ENCODE measurements at places on chromosomes 7 and 10. TPM values are rescaled to one million over a fixed set of nuclear protein-coding genes. Genes with fewer than 3 reads are reported as not detected.

GDF2 gene
- total RNA-seq = not detected

DNA sequence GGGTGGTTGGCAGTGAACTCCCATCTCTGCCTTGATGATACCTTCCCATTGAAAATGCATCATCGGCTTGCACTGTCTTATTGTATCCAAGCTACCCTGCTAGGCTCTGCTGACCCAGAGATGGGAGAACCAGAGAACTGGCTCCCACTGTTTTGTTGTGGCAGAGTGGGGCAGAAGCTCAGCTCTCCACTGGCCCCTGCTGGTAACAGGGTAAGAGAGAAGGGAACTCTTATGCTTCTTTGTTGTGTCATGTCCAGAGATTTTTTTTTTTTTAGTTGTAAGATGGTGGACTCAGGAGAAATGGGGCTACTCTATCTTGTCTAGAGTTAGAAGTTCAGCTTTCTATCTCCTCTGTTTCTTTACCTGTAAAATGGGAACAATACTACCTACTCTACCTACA is 100.5 kb upstream of the SDK1 start:
- DNase-seq = peak; percentile 8

- no peak for DNase-seq
Measured at GRCh38 chr10:130737186-130737585, 574.3 kb downstream of the TCERG1L start.

- DNase-seq = no peak
Measured at GRCh38 chr7:48042216-48042615, 6.9 kb downstream of the C7orf57 start.

DNA sequence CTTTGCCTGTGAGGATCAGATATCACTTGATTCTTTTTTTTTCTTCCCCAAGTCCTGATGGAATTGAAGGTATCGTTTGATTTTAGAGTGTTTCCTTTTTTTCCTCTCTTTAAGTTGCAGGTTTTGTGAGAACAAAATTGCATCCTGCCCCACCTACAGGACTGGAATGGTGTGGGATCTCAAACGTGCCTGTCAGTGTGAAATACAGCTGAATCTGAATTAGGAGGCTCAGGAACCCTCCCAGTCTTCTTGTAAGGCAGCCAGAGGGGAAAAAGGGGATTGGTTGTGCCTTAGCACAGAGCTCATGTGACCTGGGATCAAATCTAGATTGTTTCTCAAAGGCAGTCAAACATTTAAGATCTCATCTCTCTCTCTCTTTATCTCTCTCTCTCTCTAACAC is 32.7 kb upstream of the KLHL7 start:
- DNase-seq = no peak

EVX1 gene
- not detected for total RNA-seq

- no peak for DNase-seq
Measured at GRCh38 chr10:50592961-50593418, 30.8 kb downstream of the SGMS1 start.

DNA sequence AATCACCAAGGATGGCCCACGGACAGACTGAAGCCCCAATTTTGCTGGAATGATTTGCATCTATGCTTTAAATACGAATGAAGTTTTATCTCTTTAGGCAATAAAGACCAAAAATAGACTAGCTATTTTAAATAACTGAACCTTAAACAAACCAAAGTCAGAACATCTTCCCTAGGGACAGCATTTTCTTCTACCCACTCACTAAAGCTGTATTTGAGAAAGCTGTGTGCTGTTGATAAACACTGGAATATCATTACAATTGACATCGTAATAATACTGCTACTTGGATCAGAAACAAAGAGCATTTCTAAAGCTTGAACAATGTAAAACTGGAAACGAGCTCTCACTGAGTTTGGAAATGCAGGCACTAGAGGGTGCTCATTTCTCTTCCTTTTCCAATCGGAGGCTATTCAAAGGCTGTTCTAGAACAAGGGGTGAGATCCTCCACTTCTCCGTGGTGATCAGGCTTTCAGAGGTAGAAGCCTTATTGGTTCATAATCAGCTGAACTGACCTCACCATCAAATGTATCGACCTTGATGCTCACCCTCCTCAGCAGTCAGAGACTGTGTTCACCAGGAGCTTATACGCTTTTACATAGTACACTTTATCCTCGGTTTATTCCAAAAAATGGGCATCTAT is 225.3 kb upstream of the PRSS1 start:
- no peak for DNase-seq

DNA sequence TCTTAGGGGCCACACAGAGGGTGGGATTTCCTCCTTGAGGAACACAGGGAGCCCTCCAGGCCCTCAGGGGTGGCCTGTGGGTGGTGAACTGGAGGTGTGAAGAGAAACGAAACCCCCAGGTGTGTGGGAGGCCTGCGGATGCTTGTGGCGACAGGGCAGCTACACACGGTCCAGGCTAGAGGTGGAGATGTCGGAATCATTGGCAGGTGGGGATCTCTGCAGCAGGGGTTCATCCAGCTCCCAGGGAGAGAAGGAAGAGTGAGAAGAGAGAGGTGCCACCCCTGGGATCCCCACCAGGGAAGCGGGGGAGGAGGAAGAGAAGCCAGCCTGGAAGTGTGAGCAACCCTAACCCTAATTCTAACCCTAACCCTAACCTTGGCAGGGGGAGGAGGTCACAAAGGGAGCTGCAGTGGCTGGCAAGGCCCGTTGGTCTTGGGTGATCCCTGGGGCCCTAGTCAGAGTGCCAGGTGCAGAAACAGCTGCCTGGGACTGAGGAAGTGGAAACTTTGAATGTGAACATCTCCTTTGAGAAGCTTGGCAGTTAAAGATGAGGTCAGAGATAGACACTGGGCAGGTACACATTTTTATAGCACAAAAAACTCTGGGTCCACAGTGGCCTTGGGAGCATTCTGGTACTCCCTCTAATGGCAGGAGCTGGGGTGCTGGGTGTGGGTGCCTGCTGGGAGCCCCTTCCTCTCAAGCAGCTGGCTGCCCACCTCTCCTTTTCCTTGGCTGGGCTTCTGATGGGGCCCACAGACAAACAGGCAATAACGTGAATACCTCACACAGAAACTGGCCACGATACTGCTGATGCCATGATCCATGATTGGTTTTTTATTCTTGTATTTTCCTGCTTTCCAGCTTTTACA is 6.8 kb upstream of the AEBP1 start:
- no peak for DNase-seq

TMEM213 gene
- not detected for total RNA-seq

NKX1-2 gene
- total RNA-seq = not detected

- peak; percentile 61 for DNase-seq
Measured at GRCh38 chr7:122137251-122138077, 6.6 kb downstream of the AASS start.

DNA sequence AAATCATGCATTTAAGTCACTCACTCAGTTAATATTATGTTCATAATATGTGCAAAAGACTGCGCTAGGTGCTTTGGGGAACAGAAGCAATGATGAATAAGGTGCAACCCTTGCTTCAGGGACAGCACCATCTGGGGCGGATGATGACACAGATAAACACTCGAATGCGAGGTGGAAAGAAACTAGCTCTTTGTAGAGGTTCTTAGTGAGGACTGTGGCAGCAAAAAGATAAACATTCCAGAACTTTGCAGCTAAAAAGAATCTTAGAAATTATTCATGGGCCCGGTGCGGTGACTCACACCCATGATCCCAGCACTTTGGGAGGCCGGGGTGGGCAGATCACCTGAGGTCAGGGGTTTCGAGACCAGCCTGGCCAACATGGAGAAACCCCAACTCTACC is 29.8 kb upstream of the CHST15 start:
- DNase-seq = no peak
